Left renal pelvis (tissue), 4 donors: ENCODE measurements at places on chromosomes 2 and 18. TPM values are rescaled to one million over a fixed set of nuclear protein-coding genes. Genes with fewer than 3 reads are reported as not detected.

Gene GAREM2
- polyA plus RNA-seq: 8.7 TPM

Gene ACVR1C
- 0.34 TPM for polyA plus RNA-seq

Gene GPR35
- polyA plus RNA-seq: 1.3 TPM

Gene RESP18
- polyA plus RNA-seq: not detected

Gene CFAP65
- 0.20 TPM for polyA plus RNA-seq

Gene TNFAIP6
- polyA plus RNA-seq: 2.7 TPM

Gene DARS1
- 92.9 TPM for polyA plus RNA-seq

Gene METTL8
- polyA plus RNA-seq: 15.1 TPM

Gene STRADB
- 67.8 TPM for polyA plus RNA-seq
